ENCODE measurements at places on chromosomes 12 and 14.

DNA sequence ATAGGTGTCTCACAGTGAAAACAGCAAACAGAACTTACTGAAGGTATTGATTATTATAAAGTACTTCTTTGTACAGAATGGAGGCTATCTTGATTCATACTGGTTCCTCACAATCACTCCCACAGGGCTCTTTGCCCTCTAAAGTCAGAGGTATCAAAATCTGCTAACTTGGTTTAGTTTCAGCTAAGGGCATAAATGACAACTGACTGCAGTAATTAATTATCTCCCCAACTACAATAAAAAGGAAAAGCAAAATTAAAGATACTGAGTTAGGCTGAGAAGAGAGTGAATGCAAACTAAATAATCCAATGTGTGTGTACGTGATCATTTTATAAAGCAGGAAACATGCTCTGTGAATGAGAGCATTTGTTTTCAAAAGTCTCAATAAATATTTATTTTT is 338.7 kb downstream of the ACSS3 start:
- DNase-seq: no peak

DNA sequence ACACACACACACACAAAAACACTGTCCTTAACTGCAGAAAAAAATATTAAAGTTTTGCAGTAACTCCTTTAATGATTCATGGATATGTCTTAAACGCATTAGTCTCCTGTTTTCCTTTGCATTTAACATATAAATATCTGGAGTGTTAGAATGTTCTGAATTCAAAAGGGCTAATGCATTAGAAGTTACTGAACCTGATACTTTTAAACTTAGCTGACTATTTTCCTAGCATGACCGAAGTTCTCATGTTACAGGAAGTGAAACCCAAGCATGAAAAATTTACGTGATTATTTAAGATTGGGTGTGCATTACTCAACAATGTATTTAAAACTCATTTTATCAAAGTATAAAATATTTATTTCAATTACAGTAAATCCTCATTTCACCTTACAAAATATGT is 791.2 kb downstream of the FLRT2 start:
- no peak for DNase-seq

DNA sequence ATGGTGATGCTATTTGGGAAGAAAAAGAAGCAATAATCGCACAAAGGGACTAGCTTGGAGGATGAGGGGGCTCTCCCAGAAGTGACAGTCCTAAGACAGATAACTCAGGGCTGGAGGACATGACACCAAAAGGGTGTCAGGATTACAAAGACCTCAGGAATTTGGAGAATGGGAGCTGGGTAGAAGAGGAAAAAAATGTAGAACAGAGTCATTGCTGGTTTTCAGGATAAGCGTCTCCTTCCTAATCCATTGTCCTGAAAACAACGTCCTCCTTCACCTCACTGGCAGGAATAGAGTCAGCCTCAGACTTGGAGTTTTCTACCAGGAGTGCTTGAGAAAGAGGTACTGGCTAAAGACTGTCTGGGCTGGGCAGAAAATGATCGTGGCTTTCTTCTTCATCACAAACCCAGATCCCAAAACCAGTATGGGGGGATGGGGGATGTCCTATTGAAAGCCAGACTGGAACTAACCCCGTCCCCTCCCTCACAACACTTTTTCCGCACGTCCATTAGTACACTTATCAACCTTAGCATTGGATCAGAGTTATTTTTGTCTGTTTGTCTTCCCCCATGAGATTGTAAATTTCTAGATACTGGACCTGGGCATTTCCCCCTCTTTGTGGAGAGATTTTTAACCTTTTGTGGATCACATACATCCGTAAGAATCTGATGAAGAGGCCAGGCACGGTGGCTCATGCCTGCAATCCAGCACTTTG is 14.3 kb downstream of the B4GALNT3 start:
- DNase-seq: no peak

DNA sequence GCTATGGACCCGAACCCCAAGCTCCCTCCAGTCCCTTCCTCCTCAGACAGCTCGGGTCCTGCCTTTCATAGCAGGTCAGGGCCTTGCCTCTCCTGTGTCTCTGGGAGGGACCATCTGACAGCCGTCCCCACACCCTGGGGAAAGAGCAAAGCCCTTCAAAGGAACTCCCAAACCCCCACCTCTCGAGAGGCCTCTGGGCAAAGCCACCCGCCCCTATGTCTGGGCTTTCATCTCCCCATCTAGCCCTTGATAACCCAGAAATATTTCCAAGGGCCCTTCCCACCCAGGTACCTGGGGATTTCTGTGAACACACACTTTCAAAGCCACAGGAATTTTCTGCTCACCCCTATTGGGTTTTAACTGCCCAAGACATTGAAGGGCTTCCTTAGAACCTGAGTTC is 32.1 kb downstream of the SNRNP35 start:
- no peak for DNase-seq

Measured in 8988T (cell line).